ENCODE measurements at places on chromosomes 3 and 15. TPM values are rescaled to one million over a fixed set of nuclear protein-coding genes. Genes with fewer than 3 reads are reported as not detected.

Gene ERICH6
- not detected for total RNA-seq

Gene DAPK2
- 0.36 TPM for total RNA-seq

Gene LIPC
- not detected for total RNA-seq

Gene GOLGA8S
- total RNA-seq = under 0.01 TPM

Gene RASGRP1
- total RNA-seq = 1.9 TPM

Gene MME
- 19.4 TPM for total RNA-seq

Gene GREM1
- 848 TPM for total RNA-seq

- no peak overlapping the region for H3K27ac ChIP-seq
- H3K36me3 ChIP-seq = 0 out of 2 replicates have a peak, but pooled peaks cover 1% of the 10 kb centered on the region
- no peak overlapping the region for H3K4me3 ChIP-seq
Measured at GRCh38 chr3:71146673-71147072, 436.9 kb downstream of the FOXP1 start.

DNA sequence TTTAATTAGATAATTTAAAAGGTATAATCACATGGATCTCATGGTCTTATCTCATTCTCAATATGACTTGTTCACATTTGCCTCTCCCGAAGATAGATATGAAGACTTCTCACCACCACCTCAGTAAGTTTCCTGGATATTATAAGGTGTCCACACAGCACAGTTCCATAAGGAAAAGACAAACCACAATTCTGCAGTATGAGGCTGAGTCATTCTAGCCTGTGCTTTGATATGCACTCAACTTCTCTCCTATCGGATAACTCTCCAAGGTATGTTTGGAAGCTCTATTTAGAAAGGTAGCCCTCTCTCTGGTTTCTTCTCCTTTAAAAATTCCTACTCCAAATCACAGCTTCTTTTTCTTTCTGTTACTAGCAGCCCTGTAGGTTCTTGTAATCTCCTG lies 612.8 kb downstream of the ZPLD1 start:
- H3K36me3 ChIP-seq = no peaks in the 10 kb centered on the region
- no peaks in the 10 kb centered on the region for H3K4me1 ChIP-seq
- H3K27me3 ChIP-seq = no peaks in the 10 kb centered on the region
- no peak for DNase-seq

DNA sequence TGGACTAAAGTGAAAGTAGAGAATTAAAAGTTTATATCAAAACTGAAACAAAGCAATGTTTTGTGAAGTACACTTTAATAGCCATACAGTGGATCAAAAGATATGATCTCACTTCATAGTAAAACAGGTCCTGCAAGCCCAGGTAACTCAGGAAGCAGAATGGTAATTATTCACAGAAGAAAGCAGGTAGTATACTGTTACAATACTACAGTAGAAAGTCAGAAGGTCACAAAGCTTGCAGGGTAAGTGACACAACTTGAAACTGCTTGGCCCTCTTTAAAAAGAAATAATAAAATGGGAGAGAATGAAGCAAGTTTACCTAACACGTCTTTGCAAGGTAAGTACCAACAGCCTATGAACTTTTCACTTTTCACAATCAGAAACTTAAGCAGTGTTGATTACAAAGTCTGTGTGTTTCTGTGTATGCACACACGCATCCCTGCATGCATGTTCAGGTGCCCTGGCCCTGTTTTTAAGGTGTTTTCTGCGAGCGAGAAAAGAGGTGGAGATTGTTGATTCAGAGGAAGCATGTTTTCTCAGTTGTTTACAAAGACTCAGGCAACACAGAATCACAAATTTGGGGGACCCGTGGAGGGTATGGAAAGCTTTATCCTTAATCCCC lies at the start of gene NAALADL2:
Gene NAALADL2, plus strand, starts transcription at position 221 of the 622 bp plus-strand sequence.
- H3K4me3 ChIP-seq = no peak within 1 kb of the TSS
- H3K36me3 ChIP-seq = no peaks in the 10 kb centered on the region
- H3K4me1 ChIP-seq = peaks cover 5% of the 10 kb centered on the region
- no peaks in the 10 kb centered on the region for H3K27me3 ChIP-seq
- H3K27ac ChIP-seq = no peak within 1 kb of the TSS
- no peak for DNase-seq

GRCh38 chr3:192026661-192027060 lies 565.7 kb downstream of the PYDC2 start:
- H3K36me3 ChIP-seq = no peaks in the 10 kb centered on the region
- H3K4me3 ChIP-seq = no peak overlapping the region
- H3K27me3 ChIP-seq = no peaks in the 10 kb centered on the region
- no peak for DNase-seq

GRCh38 chr3:87127281-87127680 lies 99.8 kb upstream of the CHMP2B start:
- no peak overlapping the region for H3K27ac ChIP-seq
- no peaks in the 10 kb centered on the region for H3K4me1 ChIP-seq
- H3K36me3 ChIP-seq = no peaks in the 10 kb centered on the region
- DNase-seq = no peak
- no peak overlapping the region for H3K4me3 ChIP-seq

DNA sequence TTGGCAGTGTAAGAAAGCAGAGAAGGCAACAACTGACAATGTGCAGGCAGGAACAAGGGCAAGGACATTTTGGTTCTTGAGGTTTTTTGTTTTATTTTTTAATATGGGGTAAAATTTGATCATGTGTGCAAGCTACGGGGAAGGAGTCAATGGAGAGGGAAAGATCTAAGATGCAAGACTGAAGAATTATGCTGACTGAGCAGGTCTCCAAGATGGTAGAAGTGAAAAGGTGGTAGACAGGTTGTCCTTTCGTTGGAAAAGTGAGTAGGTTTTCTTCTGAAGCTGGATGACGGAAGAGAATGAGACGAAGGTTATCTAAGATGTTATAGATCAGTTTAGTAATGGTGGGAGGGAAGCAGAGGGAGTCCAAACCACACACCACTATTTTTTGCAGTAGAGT lies 4.2 kb downstream of the CD47 start:
- H3K27ac ChIP-seq = no peak overlapping the region
- DNase-seq = no peak
- H3K4me1 ChIP-seq = peaks cover 2% of the 10 kb centered on the region
- no peaks in the 10 kb centered on the region for H3K36me3 ChIP-seq

GRCh38 chr3:42936157-42936981 lies 30.4 kb downstream of the ZNF662 start:
- H3K27ac ChIP-seq = no peak overlapping the region
- peak; percentile 16 for DNase-seq
- no peaks in the 10 kb centered on the region for H3K4me1 ChIP-seq
- H3K36me3 ChIP-seq = no peaks in the 10 kb centered on the region
- H3K27me3 ChIP-seq = no peaks in the 10 kb centered on the region
- H3K4me3 ChIP-seq = peak overlapping the region; percentile 50

DNA sequence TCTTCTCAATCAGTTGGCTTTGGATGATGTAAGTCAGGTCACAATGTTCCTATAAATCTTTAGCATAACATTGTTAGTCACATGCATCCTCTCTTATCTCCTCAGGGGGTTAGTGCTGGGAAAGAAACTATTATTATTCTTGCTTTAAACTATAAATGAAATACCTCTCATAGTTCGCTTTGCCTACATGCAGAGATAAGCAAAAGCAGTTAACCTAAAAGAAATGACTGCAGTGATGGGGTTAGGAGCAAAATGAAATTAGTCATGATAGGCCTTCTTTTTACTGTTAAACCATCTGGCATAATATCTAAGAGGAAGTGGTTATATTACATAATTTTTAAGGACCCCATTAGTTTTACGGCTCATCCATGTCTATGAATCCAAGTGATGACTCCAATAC lies 91.7 kb upstream of the IGSF10 start:
- H3K27ac ChIP-seq = no peak overlapping the region
- H3K4me3 ChIP-seq = no peak overlapping the region
- H3K27me3 ChIP-seq = peaks cover 2% of the 10 kb centered on the region

GRCh38 chr15:66899555-66900350 lies 165.6 kb upstream of the SMAD3 start:
- H3K27me3 ChIP-seq = no peaks in the 10 kb centered on the region
- H3K4me1 ChIP-seq = peaks cover 6% of the 10 kb centered on the region
- peak; percentile 59 for DNase-seq
- H3K4me3 ChIP-seq = no peak overlapping the region

- peaks cover 12% of the 10 kb centered on the region for H3K27me3 ChIP-seq
- peak within 1 kb of the TSS; percentile 61 for H3K4me3 ChIP-seq
- no peaks in the 10 kb centered on the region for H3K36me3 ChIP-seq
- peak; percentile 12 for DNase-seq
- H3K4me1 ChIP-seq = no peaks in the 10 kb centered on the region
- H3K27ac ChIP-seq = peak within 1 kb of the TSS; percentile 48
Measured at GRCh38 chr3:160755776-160756304, at the start of gene PPM1L. TSS of gene PPM1L (plus strand) at chr3:160756231.

DNA sequence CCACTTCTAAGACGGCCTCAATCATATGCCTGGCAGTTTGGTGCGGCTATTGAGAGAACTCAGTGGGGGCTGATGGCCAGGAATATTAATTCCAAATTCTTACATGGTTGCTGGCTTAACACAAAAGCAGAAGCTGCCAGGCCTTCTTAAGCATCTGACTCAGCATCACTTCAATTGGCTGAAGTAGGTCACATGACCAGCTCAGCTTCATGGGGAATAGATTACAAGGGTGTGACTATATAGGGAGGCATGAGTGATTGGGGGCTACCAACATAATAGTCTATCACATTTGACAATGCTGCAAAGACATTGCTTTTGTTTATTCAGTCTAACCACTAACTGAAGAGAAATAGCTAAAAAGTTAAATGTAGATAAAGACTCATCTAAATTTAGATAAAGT lies 101.6 kb upstream of the ANKRD28 start:
- H3K27ac ChIP-seq = no peak overlapping the region
- peak; percentile 85 for DNase-seq
- no peaks in the 10 kb centered on the region for H3K36me3 ChIP-seq
- H3K4me1 ChIP-seq = peaks cover 2% of the 10 kb centered on the region

DNA sequence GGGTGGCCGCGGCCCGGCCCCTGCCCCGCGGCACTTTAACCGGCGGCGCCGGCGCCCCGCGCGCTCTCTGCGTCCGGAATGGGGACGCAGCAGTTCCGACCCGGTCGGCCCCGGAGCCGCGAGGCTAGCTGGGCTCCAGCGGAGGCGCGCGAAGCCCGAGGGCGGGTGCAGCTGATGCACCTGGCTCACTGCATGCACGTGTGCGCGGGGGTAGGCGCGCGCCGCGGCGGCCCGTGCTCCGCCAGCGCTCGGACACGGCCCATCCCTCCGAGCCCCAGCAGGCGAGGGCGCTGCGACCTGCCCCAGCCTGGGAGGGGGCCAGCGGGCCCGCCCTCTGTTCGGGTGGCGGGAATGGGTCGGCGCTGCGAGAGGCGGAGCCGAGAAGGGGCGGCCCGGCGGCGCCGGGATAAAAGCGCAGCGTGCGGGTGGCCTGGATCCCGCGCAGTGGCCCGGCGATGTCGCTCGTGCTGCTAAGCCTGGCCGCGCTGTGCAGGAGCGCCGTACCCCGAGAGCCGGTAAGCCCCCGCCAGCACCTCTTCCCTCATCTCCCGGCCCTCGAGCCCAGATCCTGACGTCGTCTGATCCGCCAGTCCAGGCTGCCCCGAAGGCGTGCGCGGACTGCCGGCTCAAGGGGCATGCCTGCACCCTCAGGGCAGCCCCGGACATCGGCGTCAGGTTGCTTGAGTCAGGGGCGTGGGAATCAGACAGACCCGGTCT lies at the start of the genes CHDH and IL17RB:
Gene CHDH, minus strand, starts transcription at position 286 of the 717 bp plus-strand sequence. CDS start 22,411 bp downstream, outside the sequence.
Gene IL17RB, plus strand, starts transcription at position 435 of the 717 bp plus-strand sequence. Its CDS starts 21 bp downstream, at position 456.
- no peaks in the 10 kb centered on the region for H3K4me1 ChIP-seq
- no peaks in the 10 kb centered on the region for H3K36me3 ChIP-seq
- no peak for DNase-seq
- H3K27me3 ChIP-seq = peaks cover 58% of the 10 kb centered on the region
- peak within 1 kb of the TSS; percentile 42 for H3K4me3 ChIP-seq
- no peak within 1 kb of the TSS for H3K27ac ChIP-seq

DNA sequence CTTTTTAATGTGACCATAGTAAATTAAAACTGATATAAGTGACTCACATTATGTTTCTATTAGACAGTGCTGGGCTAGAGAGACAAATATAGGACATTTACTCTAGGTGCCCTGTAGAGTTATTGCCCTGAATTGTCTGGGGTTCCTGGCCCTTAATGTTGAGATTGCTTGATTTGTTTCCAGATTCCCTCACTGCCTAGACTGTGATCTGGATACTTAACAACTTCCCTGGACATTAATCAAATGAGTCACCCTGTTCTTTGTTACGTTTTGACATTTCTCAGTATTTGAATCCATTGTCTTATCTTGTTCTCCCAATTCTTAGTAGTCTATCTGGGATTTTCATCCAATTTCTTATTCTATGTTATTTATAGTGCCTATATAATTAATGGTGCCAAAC lies 65.8 kb downstream of the DTWD1 start:
- peak; percentile 32 for DNase-seq
- H3K4me1 ChIP-seq = peaks cover 2% of the 10 kb centered on the region
- H3K27me3 ChIP-seq = no peaks in the 10 kb centered on the region
- no peaks in the 10 kb centered on the region for H3K36me3 ChIP-seq
- no peak overlapping the region for H3K4me3 ChIP-seq

DNA sequence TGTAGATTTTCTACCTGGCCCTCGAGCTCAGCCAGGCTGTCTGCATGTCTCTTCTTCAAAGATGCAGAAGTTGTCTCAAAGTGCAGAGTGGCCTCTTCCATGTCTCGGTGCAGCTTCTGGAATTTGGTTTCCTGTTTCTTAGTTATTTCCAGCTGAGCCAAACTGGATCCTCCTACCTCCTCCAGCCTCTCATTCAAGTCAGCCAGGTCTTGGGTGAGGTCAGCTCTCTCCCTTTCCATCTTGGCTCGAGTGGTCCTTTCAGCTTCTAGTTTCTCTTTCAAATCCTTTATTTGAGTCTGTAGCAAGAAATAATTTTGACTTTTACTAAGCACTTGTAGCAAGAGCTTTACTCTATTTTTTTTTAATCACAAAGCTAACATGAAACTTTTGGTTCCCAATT lies 81.8 kb downstream of the MYH15 start:
- no peaks in the 10 kb centered on the region for H3K4me1 ChIP-seq
- H3K36me3 ChIP-seq = no peaks in the 10 kb centered on the region
- no peak overlapping the region for H3K27ac ChIP-seq

DNA sequence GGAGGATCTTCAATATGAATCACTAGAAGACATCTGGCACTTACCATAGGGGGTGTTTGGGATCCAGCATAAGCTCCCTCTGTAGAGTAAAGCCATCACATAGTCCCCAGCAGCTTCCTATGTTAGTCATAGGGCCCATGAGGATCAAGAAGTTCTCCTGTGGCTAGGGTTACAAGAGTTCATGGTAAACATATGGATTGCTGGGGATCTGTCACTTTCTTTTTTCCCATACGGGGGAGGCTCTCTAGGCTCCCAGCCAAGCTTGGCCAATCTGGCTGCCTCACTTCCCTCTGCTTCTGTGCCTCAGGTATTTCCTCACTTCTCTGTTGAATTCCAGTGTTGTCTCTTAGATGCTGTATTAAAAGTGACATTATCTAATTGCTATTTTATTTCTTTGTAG lies 597.9 kb downstream of the PDCD6IP start:
- no peaks in the 10 kb centered on the region for H3K4me1 ChIP-seq
- H3K27me3 ChIP-seq = no peaks in the 10 kb centered on the region
- no peak overlapping the region for H3K4me3 ChIP-seq
- DNase-seq = no peak

DNA sequence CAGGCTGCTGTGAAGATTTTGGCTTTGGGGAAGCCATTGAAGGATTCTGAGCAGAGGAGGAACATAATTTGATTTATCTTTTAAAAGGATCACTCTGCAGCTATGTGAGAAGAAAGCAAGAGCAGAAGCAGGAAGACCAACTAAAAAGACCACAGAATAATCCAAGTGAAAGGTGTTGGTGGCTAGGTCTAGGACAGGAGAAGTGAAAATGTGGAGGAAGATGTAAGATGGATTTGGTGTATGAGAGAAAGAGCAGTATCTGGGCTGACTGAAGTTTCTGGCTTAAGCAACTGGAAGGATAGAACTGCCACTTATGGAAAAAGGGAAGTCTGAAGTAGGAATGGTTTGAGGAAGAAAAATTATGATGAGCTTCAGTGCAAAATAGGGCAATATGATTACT lies 62.0 kb downstream of the SFMBT1 start:
- no peaks in the 10 kb centered on the region for H3K36me3 ChIP-seq
- H3K27ac ChIP-seq = no peak overlapping the region
- H3K27me3 ChIP-seq = no peaks in the 10 kb centered on the region
- no peaks in the 10 kb centered on the region for H3K4me1 ChIP-seq

All from IMR-90 (cell line).